ENCODE measurements at places on chromosomes 1 and 21. TPM values are rescaled to one million over a fixed set of nuclear protein-coding genes. Genes with fewer than 3 reads are reported as not detected.

GRCh38 chr1:85654066-85654782, 54.0 kb downstream of the ZNHIT6 start:
- DNase-seq: no peak

- DNase-seq: no peak
Observed at GRCh38 chr1:39269791-39270342, 65.4 kb downstream of the MACF1 start.

WNT9A gene
- total RNA-seq: 1.3 TPM

DNA sequence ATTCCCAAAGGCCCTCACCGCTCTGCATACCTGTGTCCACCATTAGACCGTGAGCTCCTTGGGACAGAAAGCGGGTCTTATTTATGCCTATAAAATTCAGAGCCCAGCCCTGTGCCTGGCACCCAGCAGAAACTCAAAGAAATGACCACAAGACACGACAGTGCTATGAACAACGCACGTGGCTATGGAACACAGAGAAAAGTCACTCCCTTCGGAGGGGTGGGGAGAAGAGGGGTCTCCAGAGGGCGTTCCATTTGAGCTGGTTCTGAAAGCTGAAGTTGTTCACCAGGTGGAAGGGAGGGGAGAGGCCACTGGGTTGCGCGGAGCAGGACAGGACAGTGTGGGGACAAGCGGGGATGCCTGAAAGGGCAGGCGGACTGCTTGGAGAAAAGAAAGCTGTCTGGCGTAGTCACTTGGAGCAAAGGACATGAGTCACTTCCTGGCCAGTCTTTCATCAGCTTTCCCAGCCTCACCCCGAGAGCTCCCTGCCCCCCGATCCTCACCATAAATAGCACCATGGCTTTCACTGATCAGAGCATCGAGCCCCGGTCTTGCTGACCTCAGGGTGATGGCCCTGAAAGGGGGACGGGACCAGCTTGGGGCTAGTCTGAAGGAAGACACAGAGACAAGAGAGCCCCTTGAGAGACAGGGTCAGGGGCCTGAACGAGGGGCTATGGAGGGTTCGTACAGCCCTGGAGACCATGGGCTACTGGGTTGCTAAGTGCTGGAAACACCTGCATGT, 28.5 kb downstream of the ECE1 start:
- no peak for DNase-seq

DNA sequence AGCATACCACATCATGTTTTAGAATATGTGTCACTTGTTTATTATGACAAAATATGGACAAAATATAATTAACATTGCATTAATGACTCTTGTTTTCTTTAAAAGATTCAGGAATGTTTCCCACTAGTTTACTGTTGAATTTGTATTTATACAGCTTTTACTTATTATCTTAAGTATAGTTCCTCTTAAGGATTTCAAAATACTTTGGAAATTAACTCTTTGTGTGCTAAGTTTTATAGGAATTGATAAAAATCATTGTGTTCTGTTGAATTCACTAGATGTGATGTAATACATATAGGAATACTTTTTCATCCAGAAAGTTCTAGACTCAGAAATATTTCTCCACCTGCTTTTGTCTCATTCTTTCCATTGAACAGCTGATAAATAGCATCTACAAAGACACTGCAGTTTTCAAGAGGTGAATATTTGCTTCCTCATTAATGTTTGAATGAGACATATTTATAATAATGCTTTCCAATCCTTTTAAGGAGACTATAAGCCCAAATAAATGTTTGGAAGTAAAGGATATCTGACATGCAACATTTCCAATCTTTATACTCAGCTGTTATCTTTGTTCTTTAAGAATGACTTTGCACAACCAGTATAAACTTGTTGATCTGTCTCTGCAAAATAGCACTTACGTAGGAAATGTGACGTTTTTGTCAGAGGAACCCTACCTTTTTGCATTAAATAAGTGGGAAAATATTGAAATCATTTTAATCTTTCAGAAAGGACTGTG, 38.4 kb upstream of the SAMSN1 start:
- DNase-seq: no peak

DNA sequence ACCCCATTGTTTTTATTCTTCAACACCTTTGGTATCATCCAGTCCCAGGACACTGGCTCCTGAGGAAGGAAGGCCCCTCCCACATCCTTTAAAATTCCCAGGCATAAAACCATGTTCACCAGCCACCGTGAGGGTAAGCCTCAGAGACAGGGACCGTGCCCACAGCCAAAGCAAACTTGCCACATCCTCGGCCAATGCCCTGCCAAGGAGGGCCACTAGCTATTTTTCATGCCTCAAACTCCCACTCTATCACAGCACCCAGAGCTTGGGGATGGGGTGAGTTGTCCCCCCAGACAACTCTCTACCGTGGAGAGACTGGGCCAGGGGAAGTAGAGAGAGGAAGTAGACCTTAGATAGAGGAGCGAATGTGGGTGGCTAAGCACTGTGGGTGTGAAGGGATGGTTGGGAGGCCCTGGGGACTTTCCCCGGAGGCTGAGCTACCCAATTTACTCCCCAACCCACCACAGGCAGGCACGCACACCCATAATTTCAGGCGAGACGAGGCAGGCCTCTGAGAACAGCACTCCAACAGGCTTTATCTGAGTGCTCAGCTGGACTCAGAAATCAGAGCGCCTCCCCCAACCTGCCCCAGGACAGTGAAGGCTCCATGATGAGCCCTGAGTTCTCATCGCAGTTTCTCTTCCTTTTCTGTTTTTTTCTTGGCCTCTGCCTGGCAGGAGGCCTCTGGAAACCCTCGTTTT, 15.9 kb upstream of the BTG2 start:
- no peak for DNase-seq

- no peak for DNase-seq
Observed at GRCh38 chr1:12441414-12442105, 176.4 kb downstream of the DHRS3 start.

DNA sequence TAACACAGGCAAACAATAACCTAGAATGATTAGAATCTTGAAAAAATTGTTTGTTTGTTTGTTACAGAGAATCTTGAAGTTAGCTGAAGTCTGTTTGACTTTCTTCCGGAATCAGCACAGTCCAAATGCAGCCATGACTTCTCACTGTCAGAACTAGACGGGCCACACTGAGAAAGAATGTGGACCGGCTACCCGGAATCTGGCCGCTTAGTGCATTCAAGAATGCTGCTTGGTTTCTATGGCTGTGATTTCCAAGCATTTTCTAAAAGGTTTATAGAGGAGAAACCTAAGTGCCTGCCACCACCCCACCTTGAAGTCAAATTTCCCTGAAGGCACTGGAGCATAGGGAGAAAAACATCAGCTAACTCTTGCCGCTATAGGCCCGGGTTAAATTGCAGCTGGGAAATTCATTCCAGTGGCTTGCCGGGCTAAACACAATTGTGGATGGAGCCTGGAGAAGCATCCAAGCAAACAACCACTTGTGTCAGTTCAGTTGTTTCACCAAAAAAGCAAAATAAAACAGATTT, 231.1 kb downstream of the DISC1 start:
- no peak for DNase-seq

ELOA gene
- 51.1 TPM for total RNA-seq

DNA sequence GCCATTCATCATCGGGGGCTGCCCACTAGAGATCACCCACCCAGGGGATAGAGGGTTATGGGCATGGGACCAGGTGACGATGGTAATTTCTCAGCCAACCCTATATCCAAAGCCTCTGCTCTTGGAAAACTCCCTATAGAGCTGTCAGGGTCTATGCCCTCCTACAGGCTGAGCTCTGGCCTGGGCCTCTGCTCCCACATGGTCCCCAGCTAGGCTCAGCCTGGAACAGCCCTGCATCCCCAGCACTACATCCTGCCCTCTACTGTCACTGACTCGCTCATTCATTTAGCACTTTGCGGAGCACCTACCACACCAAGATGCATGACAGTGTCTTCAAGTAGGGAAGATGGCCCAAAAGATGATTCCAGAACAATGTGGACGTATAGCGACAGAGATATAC, 45.0 kb upstream of the EPS8L3 start:
- DNase-seq: no peak
